ENCODE measurements at places on chromosomes 11 and 22.

DNA sequence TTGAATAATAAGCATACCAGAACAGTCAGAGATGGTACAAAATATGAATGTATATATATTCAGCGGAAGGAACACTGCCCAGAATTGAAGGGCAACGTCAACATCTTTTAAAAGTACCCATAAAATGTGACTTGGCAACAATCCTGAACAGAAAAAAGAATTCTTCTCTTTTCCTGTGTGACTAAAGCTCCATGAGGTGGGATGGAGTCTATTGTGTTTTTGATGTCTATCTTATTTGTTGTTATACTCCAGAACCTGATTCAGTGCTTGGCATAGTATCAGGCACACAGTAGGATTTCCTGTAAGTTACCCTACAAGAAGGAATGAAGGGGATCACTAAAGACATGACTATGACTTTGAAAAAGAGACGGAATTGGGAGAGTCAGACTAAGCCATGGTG, 10.3 kb downstream of the LDLRAD3 start:
- no peak for DNase-seq

DNA sequence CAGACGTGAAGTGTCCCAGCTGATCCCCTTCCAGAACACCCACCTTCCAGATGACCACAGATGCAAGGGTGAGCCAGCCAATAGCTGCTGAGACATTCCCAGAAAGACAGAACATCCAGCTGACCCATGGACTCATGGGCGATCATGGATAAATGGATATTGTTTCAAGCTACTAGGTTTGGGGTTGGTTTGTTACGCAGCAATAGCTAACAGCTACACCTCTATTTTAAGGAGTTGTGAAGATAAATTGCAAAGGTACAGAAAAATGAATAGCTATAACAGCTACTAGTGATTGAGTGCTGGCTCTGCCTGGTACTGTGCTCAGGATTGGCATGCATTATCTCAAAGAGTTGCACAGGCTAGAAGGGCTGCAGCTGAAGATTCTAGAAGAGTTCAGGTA, 122.5 kb downstream of the MIAT start:
- no peak for DNase-seq

DNA sequence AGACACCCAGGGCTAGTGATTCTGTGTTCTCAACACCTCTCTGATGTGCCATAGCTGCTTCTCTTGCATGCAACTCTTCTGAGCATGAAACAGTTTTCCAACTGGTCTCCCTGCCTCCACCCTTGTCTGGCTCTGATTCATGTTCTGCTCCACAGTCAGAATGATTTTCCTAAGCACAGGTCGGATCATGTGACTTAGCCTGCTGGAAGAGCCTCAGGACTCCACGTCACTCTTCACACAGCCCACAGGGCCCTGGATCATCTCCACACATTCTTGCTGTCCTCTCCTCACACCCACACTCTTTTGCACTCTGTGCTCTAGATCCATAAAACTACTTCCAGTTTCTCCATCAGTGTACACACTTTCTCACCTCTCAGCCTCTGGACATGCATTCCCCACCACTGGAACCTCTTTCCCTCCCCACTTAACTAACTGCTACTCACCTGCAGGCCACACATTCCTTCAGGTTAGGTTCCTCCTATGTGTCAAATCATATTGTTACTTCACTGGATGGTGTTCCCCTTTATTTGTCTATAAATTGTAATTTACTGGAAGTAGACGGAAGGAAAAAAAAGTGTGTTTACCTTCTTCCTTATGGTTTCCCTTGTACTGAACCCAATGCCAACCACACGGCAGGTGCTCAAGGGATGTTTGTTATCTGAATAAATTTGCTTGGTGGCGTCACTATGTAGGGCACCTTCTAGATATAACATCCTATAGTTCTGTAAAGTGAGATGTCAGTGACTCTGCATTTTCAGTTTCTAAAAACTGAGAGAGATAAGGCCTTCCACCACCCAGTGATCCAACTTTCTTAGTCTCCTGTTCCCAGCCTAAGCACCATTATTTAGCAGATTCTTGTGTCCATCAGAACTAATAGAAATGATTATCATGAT, 133.7 kb downstream of the ETS1 start:
- no peak for DNase-seq

- no peak for DNase-seq
These were observed 4.2 kb downstream of the PDE2A start for GRCh38 chr11:72670041-72670440.

- no peak for DNase-seq
These were observed 49.0 kb upstream of the TTC12 start for GRCh38 chr11:113265362-113265761.
